ENCODE measurements at places on chromosomes 16 and 17.

- DNase-seq = no peak
Measured at GRCh38 chr17:46720408-46720807, 98.1 kb downstream of the WNT3 start.

GRCh38 chr17:72158895-72159885, 38.4 kb downstream of the SOX9 start:
- no peak for DNase-seq

GRCh38 chr17:62164747-62165722, 100.0 kb upstream of the MED13 start:
- no peak for DNase-seq

GRCh38 chr17:49676276-49676868, 1.5 kb downstream of the SPOP start:
- no peak for DNase-seq

GRCh38 chr17:45090711-45091110, 29.6 kb downstream of the NMT1 start:
- peak; percentile 35 for DNase-seq

- DNase-seq = no peak
Measured at GRCh38 chr17:8823279-8823678, 24.1 kb upstream of the MFSD6L start.

DNA sequence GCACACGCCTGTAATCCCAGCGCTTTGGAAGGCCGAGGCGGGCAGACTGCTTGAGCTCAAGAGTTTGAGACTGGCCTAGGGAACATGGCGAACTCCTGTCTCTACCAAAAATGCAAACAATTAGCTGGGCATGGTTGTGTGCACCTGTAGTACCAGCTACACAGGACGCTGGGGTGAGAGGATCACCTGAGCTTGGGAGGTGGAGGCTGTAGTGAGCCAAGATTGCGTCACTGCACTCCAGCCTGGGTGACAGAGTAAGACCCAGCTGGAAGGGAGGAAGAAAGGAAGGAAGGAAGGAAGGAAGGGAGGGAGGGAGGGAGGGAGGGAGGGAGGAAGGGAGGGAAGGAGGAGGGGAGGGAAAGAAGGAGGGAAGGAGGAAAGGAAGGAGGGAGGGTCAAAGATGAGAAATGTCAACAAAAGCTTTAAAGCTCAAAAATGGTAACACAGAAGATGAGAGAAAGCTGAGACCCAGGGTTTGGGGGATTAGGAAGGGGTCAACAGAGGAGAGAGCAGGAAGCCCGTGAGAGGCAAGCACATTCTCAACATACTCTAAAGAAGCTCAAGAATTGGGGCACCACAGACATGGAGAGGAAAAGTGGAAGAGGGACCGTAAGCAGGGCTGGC, 5.0 kb upstream of the KRT19 start:
- no peak for DNase-seq

DNA sequence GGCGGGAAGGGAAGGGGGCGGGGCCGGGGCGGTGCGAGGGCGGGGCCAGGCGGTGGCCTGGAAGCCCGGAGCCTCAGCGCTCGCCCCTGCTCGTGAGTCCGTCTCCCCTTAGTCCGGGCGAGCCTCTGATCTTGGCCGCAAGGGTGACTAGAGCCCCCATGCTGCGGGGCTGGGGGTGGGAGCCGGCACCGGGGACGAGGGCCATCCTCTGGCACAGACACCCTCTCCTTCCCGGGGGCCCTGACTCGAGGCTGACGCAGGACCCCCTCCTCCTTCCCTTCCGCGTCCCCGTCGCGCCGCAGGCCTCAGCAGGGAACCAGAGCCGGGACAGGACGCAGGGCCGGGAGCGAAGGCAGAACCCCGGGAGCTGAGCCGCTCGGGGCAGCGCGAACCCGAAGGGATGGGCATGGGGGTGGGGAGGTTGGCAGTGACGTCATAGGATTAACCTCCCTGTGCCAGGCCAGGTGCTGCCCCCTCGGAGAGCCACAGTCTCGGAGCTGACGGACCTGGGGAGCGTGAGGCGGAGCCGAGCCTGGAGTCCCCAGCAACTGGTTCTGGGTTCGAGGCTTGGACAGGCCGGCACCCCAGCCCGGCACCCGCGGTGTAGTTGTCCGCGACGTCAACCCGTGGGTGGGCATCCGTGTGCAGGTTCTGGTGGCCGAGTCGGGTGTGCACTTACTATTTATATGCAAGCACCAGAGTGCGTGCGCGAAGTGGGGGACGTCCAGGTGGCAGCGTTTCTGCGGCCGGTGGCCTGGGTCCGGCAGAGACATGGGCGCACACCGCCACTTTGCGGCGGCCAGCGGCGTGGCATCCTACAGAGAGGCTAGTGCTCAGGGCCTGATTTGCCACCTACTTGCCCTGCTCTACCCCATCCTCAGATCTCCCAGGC, 503 bp upstream of the PLCD3 start:
- peak; percentile 96 for DNase-seq

GRCh38 chr17:77644181-77645071, 314.1 kb upstream of the TNRC6C start:
- peak; percentile 1 for DNase-seq
